Caudate nucleus (tissue), 63 donors: ENCODE measurements at places on chromosomes 12 and 14.

DNA sequence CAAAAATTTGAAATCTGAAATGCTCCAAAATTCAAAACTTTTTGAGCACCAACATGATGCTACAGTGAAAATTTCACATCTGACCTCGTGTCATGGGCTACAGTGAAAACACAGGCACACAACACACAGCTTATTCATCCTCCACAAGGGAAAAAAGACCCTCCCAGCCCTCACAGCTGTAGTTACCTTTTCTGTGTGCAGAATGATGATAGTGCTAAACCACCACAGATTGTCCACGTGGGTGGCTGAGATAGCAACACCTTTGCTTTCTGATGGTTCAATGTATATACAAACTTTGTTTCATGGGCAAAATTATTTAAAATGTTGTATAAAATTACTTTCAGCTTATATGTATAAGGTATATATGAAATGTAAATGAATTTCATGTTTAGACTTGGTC, 46.8 kb downstream of the FRS2 start:
- DNase-seq = no peak

DNA sequence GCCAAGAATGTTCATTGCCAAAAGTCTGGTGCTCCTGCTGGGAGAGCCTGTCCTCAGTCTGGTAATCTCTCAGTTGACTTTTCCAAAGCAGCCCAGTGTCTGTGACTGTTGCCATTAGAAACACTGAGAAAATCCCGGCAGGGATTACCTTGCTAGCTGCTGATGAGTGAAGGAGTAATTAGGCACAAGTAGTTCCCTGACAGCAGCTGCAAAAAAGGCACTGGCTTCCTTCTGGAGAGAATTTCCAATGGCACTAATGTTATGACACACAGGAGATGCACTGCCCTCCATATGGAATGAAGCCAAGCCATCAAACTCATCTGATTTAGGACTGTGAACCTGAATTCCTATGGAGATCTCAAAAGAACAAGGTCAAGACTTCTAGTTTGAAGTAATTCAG, 1321.2 kb upstream of the SEL1L start:
- no peak for DNase-seq

DNA sequence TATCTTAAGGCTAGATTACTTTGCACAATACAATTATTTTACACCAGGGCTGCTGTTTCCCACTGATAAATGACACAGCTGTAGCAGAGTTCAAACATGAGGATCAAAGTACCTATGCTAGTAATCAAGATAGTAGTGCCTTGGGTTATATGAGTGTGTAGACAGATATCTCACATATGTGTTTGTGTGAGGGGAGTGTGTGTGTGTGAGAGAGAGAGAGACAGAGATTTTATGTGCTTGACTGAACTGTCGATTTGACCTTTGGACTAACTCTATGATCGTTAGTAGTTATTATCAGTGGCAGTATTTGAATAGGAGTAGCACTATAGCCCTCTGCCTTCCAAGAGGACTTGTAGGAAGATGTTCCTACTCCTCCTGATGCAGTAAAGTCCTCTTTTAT, 15.5 kb downstream of the PLEKHA5 start:
- DNase-seq = no peak

GRCh38 chr12:115859231-115859630, 418.3 kb downstream of the MED13L start:
- no peak for DNase-seq

GRCh38 chr14:77113644-77114043, 15.6 kb downstream of the CIPC start:
- no peak for DNase-seq

GRCh38 chr12:56326533-56326932, 7.3 kb downstream of the PAN2 start:
- DNase-seq = no peak

GRCh38 chr12:131799828-131800593, 28.2 kb upstream of the MMP17 start:
- no peak for DNase-seq

DNA sequence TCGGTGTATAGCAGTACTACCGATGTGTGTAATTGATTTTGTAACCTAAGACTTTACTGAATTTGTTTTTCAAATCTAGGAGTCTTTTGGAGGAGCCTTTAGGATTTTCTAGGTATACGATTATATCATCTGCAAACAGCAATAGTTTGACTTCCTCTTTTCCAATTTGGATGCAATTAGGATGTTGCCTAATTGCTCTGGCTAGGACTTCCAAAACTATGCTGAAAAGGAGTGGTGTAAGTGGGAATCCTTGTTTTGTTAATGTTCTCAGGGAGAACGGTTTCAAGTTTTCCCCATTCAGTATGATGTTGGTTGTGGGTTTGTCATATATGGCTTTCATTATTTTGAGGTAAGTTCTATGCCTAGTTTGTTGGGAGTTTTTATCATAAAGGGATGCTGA, 171.6 kb upstream of the PDE3A start:
- DNase-seq = no peak

- DNase-seq = no peak
Measured at GRCh38 chr12:59636945-59637691, 41.3 kb downstream of the SLC16A7 start.

DNA sequence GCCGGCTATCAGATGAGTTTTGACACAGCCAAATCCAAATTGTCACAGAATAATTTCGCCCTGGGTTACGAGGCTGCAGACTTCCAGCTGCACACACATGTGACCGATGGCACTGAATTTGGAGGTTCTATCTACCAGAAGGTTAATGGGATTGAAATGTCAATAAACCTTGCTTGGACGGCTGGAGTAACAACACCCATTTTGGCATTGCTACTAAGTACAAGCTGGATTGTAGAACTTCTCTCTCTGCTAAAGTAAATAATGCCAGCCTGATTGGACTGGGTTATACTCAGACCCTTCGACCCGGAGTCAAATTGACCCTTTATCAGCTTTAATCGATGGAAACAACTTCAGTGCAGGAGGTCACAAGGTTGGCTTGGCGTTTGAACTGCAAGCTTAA, 100.2 kb upstream of the EVL start:
- DNase-seq = no peak
